Stimulated activated CD4-positive, alpha-beta T cell treated with anti-CD3 and anti-CD28 coated beads, Interleukin-15, amount 100 ng/mL, for 48 hours (primary cell): ENCODE measurements at places on chromosomes 13 and 19.

DNA sequence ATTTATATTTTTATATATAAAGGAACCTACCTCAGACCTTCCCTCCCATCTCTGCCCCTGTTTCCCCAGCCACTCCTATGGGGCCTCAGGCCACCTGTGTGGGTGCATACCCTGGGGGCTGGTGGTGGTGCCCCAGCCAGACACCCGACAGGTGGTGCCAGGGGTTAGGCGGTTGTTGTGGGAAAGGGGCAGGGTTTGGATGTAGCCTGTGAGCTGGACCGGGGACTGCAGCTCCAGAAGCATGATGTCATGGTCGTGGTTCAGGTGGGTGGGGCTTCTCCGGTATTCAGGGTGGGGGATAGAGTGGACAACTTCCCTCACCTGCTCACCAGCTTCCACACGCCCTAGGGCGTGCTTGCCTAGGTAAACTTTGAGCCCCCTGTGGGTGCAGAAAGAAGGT, 5.2 kb downstream of the KLK13 start:
- DNase-seq = no peak

DNA sequence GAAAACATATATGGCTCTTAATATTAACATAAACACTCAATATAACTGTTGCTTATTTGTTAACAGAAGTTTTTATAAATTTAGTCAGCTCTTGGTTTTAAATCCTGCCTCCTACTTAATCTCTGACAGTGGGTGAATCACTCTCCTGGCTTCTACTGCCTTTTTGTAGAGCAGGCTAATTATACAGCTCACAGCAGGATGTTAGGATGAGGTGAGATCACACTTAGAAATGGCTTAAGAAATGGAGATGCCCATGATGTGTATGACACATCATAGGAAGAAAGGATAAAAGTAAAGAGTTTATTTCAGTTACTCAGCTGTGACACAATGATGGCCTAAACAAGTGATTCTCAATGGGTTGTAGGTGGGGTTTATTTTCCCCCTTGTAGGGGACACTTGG, 345.6 kb downstream of the SPRY2 start:
- no peak for DNase-seq

DNA sequence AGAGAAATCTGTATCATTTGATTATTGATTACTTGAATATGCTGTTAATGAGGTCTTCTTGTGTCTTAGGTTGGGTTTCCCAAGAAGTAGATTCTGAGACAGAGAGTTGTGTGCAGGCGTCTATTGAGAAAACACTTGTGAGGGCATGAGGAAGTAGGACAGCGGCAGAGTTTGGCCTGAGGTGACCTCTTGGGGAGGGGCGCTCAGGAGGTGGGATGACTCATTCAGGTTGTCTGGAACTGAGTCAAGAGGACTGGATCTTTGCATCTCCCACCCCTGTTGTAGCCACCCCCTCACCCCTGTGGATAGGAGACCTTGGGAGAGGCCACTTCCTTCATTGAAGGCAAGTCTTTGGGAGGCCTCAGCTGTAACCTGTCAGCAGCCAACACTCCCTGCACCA, 35.2 kb upstream of the WDFY2 start:
- DNase-seq = no peak

- no peak for DNase-seq
Observed at GRCh38 chr13:70755456-70755855, 647.2 kb upstream of the KLHL1 start.

DNA sequence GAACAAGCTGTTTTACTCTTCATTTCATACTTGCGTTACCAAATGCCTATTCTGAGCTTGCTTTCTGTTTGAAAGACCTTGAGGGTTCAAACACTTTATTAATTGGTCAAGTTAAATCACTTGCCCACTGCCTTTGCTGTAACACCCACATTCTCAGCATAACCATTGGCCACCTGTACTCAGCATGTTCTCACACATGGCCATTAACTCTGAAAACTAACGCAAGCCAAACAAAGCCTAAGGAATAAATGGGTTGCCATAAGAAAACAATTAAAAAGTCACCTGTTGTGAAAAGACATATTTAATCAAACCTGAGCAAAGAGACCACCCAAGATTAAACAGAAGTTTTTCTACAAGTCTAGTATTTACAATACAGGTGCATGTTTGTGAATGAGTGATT, 517.2 kb upstream of the SPRY2 start:
- no peak for DNase-seq

GRCh38 chr13:71865874-71866334, 1.1 kb downstream of the DACH1 start:
- DNase-seq = no peak

DNA sequence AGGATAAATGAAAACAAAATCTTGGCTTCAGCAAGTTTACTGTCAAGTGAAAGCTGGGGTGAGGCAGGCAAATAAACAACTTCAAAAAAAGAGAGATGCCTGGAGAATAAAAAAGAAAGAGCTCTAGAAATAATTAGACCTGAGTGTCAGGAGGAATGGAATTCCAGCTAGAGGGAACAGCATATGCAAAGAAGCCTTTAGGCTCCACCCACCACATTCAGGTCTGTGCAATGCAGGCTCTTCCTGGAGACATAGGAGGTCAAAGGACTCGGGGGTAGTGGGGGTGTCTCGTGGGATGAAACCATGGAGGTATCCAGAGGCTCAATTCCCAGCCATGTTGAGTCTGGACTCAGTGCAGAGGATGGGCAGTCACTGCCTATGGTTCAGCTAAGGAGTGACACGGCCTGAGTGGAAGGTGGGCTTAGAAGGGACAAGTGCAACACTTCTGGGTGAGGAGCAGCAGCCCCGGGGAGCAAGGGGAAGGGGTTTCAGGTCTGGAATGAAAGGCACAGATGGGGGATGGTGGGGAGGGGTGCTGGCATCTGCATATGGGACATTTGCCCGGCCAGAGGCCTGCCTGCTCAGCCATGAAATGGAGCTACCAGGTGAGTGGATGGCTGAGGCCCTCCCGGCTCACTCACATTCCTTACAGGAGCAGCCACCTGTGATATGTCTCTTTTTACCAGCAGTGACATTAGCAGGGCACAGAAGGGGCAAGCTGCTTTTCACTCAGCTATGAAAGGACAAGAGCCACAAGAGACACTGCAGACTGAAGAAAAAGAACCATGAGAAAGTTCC, 12.3 kb downstream of the LATS2 start:
- no peak for DNase-seq
